ENCODE measurements at places on chromosomes 12 and 14.

DNA sequence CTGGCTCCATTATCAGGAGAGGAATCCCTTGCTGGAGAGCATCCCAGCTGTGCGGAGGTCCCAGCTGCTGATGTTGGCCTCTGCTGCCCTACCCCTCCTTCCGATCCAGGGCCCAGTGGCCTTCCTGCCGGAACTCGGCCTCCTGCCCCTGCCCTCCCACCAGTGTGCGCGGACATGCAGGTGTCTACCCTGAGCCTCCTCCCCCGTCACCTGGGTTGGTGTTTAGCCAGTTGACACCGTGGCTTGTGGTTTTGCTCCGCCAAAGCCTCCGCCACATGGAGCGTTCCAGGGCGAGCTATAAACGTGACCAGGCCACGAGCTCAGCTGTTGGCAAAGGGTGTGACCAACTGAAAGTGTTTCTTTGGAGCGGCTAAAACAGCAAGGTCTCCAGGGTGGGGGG, 1104.3 kb downstream of the BCL11B start:
- no peak for DNase-seq

GRCh38 chr12:128551266-128551665, 272.5 kb downstream of the SLC15A4 start:
- no peak for DNase-seq

DNA sequence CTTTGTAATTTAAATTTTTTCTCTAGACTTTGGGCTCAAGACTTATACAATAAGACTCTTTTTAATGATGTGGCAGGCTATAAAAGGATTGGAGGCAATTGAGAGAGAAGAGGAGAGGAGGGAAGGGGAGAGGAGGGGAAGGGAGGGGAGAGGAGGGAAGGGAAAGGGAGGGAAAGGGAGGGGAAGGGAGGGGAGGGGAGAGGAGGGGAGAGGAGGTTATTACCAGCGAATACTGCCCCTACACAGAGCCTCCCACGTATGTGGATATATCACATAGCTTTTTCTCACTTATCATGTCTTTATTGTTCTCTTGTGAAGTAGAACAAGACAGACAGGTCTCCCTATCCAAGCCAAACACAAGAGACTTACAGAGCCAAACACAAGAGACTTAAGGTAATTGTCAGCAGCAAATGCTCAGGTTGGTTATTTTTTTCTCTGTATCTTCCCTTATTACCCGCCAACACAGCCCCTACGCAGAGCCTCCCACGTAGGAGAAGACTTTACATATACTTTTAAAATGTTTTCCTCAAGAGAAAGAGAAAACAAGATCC, 63.1 kb downstream of the DRAM1 start:
- DNase-seq, result no peak

GRCh38 chr14:97993508-97994019, 1196.4 kb downstream of the VRK1 start:
- no peak for DNase-seq

DNA sequence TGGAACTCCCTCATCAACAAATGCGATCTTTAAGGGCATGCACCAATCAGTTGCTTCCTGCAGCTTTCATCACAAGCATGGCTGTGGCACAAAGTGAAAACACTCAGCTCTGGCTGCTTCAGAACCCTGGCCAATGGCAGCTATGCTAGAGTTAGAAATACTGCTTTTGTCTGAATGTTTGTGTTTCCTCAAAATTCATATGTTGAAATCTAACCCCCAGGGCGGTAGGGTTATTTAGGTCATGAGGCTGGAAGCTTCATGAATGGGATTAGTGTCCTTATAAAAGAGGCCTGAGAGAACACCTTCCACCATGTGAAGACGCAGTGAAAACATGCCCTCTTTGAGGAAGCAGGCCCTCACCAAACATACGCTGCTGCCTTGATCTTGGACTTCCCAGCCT, 453.9 kb downstream of the SNAPC1 start:
- DNase-seq, result no peak

- DNase-seq, result no peak
Measured at GRCh38 chr12:3283137-3283680, 206.0 kb downstream of the TSPAN9 start.

- no peak for DNase-seq
Measured at GRCh38 chr14:89418976-89419375, 1.9 kb upstream of the FOXN3 start.

DNA sequence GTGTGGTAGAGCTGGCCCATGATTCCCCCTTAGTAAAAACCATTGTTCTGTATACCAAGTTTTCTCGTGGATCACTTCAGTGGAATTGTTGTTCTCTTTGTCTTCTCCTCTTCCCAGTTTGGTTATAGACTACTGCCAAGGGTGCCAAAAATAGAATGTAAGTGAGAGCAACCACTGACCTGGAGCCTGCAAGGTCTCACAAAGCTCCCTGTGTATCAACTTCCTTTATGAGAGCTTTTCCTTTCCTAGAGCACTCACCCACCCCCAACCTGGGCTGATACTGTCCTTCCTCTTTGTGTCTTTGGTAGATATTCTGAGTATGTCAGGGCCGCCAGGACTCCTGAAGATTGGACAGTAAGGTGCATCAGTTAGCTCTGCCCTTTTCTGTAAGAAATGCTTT, 101.0 kb downstream of the SCN8A start:
- no peak for DNase-seq

DNA sequence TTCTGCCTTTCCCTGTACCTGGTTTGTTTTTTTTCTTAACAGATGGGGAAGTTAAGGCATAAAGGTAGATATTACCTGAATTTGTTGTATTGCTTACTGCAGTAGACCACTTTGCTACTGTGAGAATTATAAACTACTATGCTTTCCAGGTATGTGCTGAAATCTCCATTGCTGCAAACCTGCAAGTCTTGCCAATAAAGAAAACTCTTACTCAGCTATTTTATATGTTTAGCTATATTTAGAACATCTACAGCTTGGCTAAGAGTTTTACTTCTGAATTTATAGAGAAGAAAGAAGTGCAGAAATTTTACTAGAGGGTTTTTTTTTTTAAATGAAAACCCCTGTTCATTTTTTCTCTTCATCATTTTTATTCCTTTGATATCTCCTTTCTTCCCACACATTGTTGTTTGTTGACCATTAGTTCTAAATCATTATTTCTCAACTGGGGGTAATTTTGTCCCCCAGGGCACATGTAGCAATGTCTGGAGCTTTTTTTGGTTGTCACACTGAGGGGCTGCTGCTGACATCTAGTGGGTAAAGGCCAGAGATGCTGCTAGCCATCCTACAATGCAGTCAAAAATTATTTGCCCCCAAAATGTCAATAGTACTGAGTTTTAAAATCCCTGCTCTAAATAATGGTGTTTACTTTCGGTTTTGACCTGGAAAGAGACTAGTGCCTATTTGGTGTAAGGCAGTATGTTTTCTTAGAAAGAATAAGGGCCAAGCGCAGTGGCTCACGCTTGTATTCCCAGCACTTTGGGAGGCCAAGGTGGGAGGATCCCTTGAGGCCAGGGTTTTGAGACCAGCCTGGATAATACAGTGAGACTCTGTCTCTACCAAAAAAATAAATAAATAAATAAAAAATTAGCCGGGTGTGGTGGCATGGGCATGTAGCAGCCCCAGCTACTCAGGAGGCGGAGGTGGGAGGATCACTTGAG, 48.6 kb downstream of the PCNX1 start:
- DNase-seq, result no peak

- DNase-seq, result no peak
Measured at GRCh38 chr12:67966560-67966959, 22.7 kb upstream of the IFNG-AS1 start.

- peak; percentile 39 for DNase-seq
Measured at GRCh38 chr12:62192180-62192902, 67.9 kb upstream of the USP15 start.

GRCh38 chr12:123938679-123939480, 33.8 kb downstream of the CCDC92 start:
- no peak for DNase-seq

GRCh38 chr14:69268763-69269162, 8.8 kb downstream of the GALNT16 start:
- DNase-seq, result no peak

DNA sequence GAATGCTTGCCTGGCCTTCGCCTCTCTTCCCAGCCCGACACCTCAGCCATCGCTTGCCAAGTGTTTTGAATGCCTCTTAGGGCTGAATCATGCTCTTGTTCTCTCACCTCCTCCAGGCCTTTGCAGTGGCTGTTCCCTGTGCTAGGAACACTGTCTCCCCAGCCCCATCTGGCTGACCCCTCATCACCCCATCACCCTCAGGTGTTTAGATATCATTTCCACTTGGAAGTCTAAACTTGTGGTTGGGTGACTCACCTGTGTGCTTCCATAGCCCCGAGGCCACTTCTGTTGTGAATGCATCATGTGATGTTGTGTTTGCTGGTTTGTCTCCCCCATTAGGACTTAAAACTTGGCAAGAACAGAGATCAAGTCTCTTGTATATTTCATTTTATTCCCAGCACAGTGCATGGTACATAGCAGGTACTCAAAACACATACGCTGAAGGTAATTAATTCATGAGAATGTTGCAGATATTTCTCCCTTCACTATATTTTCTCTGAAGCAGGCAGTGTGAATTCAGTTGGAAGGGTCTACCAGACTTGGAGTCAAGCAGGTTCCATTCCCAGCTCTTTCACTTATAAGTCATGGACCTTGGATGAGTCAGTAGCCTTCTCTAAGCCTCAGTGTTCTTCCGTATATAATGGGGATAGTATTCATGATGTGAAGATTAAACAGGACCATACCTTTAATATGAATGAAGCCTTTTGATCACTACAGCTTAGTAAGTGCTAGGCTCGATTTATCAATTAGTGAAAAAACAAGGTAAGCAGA, 67.8 kb downstream of the HRK start:
- DNase-seq, result no peak
